AG09319 (cell line): ENCODE measurements at places on chromosomes 4 and X.

DNA sequence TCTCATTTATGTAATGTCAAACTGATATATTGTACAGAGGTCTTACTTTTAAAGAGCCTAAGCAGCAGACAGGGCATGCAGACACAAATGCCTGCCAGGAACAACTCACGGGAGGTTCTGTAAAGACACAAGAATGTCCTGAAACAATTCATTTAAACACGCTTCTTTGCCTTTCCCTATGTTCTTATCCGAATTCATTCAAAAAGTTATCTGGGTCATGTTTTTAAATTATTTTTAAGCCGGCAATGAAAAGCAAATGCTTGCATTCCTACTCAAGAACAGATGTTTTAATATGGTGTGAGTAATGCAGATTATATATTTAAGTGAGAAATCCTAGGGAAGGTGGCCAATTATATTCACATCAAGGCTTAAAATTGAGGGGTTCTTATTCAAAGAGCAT, 192.6 kb downstream of the PDGFC start:
- no peak for DNase-seq

DNA sequence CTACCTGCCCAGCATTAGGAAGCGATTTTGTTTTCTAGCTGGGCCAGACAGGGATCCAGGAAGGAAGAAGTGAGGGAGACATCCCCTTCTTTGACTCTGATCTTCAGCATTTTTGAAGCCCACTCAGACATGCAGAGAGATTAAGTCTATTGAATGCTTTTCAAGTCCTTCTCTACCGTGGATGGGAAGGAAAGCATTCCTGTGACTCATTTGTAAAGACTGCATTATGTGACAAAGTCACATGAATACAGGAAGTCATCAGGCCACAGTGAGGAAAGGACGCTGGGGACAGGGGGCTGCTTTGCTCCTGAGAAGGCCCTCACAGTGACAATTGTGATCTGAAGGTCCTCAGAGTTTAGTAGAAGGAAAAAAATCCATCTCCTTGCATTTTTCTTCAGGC, 67.4 kb upstream of the GBA3 start:
- DNase-seq = no peak

GRCh38 chr4:85084371-85085094, 118.0 kb upstream of the WDFY3 start:
- DNase-seq = peak; percentile 49

GRCh38 chr4:137934046-137934445, 308.1 kb downstream of the SLC7A11 start:
- DNase-seq = no peak

GRCh38 chr4:76251441-76252270, at the start of gene FAM47E:
FAM47E (plus strand) TSS chr4:76251721; CDS start chr4:76251747, 26 bp downstream.
- DNase-seq = no peak
